ENCODE measurements at places on chromosomes 2 and 18.

GRCh38 chr2:159736048-159736447 lies 23.7 kb downstream of the MARCHF7 start:
- no peak for DNase-seq

GRCh38 chr2:111172666-111173065 lies 52.0 kb downstream of the BCL2L11 start:
- DNase-seq, result no peak

DNA sequence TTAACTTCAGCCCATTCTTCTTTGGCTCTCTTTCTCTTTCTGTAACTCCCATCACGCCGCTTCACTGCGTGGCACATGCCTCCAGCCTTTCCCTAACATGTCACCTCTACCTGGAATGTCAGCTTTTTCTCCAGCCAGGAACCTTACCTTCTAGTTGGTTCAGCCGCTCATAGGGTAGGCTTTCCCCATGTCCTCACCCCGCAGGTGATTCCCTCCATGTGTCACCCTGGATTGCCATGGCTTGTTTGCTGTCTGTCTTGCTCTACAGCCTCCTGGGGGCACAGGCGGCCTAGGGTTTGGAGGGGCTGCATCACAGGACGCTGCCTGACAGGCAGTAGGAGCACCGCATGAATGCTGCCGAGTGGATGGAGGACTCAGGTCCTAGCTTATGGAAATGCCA lies 39.2 kb downstream of the ARHGEF4 start:
- DNase-seq, result no peak

- DNase-seq, result no peak
Observed at GRCh38 chr2:241599615-241600014, 37.3 kb downstream of the THAP4 start.

GRCh38 chr2:238024986-238025385 lies 35.8 kb upstream of the SCLY start:
- no peak for DNase-seq

DNA sequence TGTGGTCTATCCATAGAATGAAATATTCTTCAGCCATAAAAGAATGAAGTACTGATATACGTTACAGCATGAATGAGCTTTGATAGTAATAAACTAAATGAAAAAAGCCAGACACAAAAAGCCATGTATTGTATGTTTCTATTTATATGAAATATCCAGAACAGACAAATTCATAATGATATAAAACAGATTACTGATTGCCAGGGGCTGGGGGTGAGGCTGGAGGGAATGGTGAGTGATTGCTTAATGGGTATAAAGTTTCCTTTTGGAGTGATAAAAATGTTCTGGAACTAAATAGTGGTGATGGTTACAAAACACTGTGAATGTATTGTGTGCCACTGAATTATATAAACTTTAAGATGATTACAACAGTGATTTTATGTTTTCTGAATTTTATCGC lies 200.5 kb downstream of the MC4R start:
- DNase-seq, result no peak

DNA sequence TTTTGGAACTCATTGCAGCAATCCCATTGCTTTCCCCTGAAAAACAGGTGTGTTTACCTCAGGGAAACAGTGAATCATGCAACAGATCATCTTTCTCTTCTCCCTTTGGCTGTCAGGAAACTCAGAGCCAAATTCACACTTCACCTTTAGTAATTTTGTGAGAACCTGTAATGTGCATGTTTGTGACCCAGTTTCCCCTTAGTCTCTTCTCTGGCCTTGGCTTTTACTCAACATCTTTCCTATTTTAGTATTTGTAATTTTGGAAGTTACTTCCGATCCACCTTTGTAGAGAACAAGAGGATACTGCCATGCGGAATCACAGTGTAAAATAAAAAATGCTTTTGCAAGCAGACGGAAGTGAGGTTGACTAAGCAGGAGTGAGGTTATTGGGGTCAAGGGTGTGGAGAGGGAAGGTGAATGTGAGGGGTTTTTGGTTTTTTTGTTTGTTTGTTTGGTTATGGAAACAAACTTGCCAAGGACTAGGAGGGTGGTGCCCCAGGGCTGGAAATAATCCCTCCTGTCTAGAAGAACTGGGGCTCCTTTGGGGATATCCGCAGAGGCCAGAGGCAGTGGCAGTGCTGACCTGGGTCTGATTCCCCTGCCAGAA lies 14.0 kb downstream of the ASPRV1 start:
- no peak for DNase-seq

DNA sequence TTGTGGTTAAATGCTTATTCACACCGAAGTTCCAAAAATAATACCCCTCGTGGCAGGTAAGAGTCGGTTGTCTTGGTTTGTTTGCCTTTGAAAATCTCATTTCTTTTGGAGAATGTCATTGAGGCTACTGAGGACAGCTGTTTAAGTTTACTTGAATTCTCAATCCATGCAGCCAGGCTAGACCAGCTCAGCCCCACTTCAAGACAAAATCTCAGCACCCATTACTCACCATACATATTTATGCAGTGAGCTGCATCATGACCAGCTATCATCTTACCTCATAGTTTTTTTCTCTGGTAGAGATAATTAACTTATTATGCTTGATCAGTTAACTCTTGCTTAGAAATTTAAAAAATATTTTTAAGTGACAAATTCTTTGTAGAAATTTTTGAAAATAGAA lies 115.9 kb downstream of the HAUS1 start:
- no peak for DNase-seq

All from right kidney (tissue), 9 donors.